ENCODE measurements at places on chromosomes 6 and 20.

- DNase-seq = peak; percentile 47
Measured at GRCh38 chr20:10576411-10577090, 97.2 kb downstream of the JAG1 start.

DNA sequence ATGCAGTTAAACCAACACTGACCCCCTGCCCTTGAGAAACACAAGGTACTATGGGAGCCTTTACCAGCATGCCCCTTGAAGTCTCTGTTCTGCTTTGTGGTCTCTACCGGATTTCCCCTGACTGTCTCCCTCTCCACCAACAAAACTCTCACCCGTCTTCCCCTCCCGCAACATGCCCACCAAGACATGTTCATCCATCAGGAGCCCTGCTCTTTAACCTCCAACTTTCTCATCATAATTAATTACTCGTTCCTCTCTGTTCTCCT, 1.1 kb downstream of the ZNF165 start:
- DNase-seq = no peak

DNA sequence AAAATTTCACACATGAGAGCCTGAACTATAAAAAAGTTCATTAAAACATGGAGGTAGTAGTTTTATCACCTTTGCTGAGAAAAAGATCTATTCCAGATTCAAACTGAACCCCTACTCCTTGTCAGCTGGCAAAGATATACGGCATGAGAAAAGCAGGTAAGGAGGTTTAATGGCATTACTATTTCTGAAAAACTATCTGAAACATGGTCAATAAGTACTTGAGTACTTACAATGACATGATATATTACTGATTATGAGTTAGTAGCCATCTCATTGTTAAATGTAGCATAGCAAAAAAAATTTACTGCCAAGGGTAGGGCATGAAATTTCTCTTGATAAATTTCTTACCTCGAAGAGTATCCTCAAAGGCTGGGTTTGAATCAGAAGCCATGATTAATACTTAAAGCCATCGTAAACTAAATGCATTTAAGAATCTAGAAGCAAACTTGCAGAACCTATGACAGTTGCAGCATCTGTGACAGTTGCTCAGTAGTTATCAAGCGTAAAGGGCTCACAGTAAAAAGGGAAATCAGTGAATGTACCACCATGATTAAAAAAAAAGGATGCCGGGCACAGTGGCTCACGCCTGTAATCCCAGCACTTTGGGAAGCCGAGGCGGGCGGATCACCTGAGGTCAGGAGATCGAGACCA, 8.7 kb downstream of the SLC17A5 start:
- DNase-seq = no peak

DNA sequence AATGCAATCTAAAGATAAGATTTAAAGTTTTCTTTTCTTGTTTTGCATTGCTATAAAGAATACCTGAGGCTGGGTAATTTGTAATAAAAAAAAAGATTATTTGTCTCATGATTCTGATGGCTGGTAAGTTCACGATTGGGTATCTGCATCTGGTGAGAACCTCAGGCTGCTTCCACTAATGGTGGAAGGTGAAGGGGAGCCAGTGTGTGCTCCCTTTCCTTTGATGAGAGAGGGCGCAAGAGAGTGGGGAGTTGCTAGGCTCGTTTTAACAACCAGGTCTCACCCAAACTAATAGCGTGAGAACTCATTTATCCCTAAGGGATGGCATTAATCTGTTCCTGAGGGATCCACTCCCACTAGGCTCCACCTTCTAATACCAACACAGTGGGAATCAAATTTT, 353.2 kb downstream of the BTBD3 start:
- DNase-seq = no peak

DNA sequence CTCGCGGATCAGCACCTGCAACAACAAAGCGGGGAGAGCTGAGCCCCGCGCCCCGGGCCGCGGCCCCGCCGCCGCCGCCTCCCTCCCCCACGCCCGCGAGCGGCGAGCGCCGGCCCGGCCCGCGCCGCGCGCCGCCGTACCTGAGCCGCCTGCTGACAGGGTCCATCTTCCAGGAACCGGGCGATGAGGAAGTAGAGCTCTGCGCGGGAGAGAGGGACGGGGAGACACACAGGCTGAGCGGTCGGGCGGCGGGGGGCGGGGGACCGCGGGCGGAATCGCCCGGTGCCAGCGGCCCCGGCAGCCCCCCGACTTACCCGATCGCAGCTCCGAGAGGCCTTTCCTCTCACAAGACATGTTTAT, 359 bp downstream of the PHIP start:
- no peak for DNase-seq

DNA sequence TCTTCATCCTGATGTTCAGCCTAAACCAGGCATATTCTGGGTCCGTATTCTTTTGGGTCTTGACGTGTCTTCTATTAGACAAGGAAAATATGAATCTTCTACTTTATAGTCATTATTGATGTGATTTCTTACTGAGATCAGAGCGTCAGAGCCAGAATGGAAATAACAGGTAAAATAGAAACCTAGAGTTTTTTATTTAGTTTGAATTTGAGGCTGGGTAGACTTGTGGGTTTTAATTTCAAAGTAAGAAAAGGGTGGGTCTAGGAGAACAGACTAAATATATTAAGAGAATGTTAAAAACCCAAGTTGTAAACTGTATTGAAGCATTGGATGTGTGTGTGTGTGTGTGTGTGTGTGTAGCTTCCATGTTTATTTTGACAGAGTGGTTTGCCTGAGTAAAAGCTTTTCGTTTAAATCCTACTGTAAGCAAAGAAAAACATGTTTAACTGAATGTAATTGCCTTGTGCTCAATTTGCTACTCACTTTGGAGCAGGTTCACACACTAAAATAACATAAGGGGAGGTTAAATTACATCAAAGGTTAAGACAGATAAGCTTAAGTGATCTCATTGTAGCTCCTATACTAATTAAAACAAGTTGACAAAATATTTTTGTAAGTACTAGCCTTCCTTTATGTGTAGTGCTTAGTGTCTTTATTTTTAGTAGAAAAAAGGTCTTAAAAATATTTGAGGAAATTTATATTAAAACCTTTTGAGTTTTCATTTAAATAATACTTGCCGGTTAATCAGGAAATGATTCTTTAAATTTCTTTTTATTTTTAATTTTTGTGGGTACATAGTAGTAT, 17.4 kb downstream of the HECA start:
- DNase-seq = no peak

DNA sequence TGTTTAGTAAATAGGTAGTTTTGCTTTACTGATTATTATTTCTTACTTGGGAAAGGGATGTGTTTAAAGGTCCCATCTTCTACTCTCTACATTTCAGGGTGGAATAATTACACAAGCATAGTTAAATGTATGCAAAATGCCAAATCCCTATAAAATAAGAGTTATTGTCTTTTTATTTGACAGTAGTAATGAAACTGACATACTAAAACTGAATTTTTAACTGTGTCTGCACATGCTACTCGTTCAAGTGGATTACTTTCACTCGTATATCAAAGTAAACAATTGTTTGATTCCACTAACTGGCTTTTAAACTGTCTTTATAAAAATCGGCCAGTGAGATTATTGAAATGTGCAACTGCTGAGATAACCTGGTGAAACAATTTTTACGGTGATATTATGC, 602.9 kb upstream of the ADGRB3 start:
- no peak for DNase-seq

- DNase-seq = no peak
Measured at GRCh38 chr6:7879980-7880717, 30.4 kb downstream of the TXNDC5 start.

- no peak for DNase-seq
Measured at GRCh38 chr6:3568396-3569082, 111.7 kb upstream of the SLC22A23 start.

DNA sequence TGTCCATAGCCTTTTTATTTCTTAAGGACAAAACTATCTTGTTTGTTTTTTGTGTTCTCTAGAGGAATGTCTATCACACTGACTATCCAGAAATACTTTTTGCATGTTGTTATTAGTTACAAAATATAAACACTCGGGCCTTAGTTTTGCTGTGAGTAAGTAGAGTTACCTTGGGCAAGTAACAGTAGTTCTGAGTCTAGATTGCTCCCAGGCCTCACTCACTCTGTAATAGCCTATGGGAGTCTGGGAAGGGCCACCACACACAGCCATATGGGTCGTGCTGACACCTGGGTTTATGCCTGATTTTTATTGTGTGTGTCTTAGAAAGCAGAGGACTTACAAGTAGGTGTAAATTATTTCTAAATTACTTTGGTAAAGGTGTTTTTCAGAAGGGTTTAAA, 185.8 kb downstream of the TMEM242 start:
- no peak for DNase-seq

DNA sequence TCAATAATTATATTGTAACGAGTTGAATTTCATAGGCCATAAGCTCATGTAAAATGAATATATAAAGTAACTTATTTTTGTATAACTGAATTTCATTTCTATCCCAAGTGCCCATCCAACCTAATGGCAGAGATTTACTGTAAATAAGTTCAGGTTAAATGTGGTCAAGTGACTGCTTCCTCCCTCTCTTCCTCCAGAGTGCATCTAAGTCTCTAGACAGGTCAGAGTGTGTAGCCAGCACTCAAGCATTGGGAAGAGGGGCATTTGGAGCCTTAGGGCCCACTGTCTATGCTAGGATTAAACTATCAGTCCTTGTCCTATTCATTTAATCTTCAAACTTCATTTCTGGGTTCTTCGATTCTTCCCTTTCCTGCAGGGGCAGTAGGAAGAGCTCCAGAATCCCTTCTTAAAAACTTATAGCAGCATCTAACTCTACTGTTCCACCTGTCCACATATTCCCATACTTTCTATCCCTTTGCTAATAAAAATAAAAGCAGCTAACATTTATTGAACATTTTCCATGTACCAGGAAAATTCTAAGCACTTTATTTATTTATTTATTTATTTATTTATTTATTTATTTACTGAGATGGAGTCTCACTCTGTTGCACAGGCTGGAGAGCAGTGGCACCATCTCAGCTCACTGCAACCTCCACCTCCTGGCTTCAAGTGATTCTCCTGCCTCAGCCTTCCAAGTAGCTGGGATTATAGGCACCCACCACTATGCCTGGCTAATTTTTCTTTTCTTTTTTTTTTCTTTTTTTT, 36.1 kb upstream of the TOP1 start:
- no peak for DNase-seq

DNA sequence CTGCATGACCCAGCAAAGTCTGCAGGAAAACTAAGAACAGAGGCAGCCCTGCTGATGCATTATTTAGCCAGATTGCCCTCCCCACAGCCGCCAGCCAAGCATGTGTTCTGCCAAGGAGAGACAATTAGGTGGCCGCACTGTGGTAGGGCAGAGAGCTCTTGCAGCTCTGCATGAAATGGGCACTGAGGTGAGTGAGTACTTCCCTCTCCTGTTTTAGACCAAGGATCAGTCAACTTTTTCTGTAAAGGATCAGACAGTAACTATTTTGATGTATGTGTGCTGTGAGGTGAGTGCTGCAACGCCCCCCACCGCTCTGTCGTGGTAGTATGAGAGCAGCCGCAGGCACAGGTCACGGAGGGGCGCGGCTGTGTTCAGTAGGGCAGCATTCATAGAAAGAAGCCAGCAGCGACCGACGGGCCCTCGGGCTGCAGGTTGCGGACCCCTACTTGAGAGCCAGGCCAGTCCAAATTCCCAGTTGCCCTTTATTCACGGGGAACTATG, 23.8 kb upstream of the FAM50B start:
- peak; percentile 58 for DNase-seq

GRCh38 chr6:85394853-85395538, 54.9 kb upstream of the NT5E start:
- DNase-seq = peak; percentile 83

DNA sequence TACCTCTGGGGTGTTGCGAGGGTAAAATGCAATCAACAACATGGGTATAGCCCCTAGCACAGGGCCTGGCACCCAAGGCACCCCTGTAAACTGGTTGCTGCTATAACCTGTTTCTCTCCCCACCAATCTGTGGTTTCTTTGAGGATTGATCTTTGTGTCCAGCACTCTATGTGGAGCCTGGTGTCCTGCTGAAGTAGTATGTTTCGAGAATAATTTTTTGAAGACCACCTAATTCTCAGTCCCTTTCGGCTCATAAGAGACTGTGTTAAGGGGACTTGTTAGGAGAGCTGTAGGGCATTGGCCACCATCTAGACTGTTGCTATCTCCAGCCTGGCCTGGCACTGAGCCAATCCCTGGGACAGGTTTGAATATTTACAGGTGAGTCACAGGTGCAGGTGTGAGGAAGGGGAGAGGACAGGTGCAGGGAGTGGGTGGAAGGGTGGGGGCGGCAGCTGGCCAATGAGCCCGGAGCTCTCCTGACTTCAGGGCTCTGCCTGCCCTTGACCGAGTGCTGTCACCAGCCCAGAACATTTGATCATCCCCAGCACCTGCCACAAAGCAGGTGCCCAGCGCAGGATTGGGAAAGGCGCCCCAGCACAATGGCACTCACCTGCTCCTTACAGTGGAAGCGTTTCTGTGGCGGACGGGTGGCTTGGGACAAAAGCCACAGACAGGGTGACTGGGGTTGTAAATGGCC, 8.1 kb upstream of the C20orf144 start:
- no peak for DNase-seq

DNA sequence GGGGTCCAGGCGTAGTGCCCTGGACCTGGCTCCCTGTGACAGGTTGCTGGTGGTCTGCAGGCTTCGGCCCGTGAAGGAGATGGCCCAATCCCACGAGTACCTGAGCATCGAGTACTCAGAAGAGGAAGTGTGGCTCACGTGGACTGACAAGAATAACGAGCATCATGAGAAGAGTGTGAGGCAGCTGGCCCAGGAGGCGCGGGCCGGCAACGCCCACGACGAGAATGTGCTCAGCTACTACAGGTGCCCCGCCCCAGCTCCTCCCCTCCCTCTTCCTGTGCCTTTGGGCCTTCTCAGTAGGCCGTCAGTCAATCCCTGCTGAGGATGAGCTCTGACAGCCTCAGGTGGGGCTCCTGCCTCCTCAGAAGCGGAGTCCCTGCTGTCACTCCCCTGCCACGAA, 42.6 kb downstream of the UQCC2 start:
- no peak for DNase-seq

- DNase-seq = no peak
Measured at GRCh38 chr6:43845646-43846045, 75.6 kb downstream of the VEGFA start.

GRCh38 chr6:31622684-31623091, 2.2 kb downstream of the PRRC2A start:
- DNase-seq = no peak

DNA sequence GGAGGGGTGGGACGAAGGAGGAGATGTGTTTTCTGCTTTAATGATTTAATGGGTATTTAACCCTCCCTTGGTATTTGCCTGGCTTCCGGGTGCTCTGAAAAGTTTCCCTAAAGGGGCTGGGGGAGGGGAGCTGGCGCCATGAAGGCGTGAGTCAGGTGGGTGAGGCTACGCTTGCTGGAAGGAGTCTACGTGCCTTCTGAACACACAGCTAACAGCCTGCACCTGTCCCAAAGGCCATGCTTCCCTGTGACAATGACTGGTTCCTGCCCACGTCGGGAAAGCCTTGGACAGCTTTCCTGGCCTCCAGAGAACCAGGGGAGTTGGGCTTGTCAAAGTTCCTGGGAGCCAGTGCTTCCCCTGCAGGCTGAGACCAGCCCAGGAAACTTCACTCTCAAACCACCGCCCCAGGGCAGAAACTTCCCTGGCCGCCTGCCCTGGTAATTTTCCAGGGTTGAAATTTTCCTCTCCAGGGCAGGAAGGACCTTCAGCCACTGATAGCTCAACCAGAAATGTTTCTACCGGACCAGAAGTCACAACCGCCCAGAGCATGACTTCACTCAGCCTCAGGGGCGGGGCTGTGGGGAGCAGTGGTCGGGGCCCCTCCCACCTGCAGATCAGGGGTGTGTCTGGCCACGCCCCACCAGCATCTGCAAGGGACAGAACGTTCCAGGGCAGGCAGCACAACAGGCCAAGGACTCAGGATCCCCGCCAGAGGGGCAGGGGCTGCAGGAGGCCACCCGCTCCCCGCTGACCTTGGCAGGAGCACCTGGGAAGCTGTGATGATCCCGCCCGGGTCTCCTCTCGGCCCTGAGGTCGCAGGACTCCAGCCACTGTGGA, 18.6 kb upstream of the SLCO4A1 start:
- DNase-seq = peak; percentile 87

Measured in fibroblast of the aortic adventitia (primary cell).